HuH-7.5 (cell line): ENCODE measurements at places on chromosomes 6 and 20.
A peak's percentile ranks its signal among the peaks of the same experiment; 100 is the strongest.

GRCh38 chr20:61929971-61930666 is 135.6 kb downstream of the TAF4 start:
- DNase-seq = no peak

DNA sequence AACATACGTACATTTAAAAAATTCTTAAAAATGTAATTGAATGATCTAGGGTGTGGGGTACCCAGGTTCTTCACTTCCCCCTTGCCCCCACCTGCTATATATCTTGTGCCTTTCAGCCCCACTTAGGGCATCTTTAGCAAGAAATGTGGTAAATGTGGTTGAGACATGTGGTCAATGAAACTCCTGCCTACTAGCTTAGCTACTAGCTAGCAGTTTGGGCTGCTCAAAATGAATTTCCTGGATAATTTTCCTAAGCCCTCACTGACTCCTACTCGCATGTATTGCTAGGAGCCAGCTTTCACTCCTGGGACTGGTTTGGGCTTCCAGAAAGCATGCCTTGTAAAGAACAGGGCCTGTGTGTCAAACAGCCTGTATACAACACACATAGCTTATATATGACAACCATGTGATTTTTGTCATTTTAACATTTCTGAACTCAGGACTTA is 257.3 kb downstream of the ATXN1 start:
- no peak for DNase-seq

GRCh38 chr20:64232794-64233193 is 22.8 kb upstream of the PCMTD2 start:
- no peak for DNase-seq

DNA sequence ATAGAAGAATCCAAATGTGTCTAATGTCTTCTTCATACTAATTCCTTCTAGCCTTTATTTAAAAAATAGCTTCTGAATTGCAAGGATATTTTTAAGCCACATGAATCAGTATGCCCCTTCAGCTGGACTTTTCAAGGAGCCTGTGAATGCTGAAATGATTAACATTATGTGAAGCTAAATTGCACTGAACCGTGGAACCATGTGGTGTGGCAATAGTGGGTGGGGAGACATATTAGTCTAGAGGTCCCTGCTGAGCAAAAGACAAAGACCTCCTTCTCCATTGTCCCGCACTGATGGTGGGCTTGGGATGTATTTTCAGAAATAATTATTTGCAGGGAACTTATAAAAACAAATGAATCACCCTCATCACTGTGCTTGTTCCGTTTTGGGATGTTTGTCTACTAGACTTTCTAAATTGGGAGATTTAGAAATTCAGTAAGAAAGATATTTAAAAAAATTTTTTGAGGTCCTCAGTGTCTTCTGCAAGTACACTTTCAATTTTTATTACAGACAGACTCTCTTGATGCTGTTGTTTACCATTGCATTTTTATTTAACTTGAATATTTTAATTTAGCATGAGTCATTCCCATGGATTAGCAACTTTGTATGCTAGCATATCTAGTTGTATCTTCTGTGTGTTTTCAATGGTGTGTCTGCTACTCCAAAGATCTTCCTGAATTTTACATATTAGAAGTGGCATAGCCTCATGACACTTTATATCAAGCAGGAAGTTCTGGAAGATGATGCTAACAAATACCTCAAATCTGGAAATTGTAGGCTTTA is 238.1 kb downstream of the LAMA2 start:
- DNase-seq = no peak

- DNase-seq = no peak
Measured at GRCh38 chr20:50014570-50015562, 32.1 kb downstream of the SNAI1 start.

DNA sequence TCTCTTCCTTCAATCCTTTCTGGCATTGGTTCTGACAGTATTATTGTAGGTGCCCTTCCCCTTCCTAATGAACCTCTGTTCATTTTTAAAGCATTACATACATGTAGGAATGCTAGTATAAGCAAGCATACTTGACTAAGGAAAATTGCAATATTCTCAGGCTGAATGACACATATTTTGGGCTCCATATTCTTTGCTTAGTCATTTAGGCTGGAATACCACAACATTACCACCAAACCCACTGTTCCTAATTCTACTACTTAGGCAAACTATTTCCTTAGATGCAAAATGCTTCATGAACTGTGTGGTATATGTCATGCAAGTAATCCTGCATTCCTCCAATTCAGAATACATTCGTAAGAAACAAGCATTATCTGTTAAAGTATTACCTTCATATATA is 113.9 kb downstream of the PRDM1 start:
- no peak for DNase-seq

GRCh38 chr6:13807696-13808095 is 6.7 kb downstream of the MCUR1 start:
- no peak for DNase-seq

DNA sequence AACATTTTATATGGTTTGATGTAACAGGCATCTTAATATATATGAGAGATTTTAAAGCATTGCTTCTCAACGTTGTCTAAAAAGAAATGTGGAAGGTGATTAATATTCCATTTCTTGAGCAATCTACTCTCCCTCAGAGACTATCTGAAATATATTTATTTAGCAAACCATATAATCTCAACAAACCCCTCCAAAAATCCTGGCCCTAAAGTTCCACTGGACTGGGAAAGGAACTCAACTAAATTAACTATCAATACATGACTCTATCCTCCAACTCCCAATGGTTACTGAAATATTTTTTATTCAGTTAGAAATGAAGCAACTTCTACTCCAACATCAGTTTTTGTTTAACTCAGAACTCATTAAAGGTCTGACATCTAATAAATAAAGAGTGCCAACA is 6.3 kb downstream of the TASP1 start:
- DNase-seq = no peak

DNA sequence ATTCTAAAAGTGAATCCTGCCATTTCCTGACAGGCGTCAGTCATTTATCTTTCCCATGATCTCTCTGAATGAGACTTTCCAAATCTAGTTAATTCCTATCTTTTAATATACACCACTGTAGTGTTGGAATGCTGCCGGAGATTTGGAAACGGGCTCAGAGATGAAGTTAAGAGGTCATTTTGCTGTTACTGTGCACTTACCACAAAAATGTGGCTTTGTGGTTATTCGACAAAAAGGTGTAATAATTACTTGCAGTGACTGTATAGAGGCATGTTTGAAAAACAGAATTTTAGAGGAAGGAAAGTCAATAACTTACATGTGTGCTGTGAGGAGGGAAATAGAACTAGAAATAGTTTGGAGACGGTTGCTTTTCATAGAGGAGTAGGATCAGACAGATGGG is 460.2 kb upstream of the BTBD3 start:
- DNase-seq = no peak

GRCh38 chr20:62350098-62350628 is 16.9 kb downstream of the LAMA5 start:
- DNase-seq = peak; percentile 69

GRCh38 chr6:30722280-30723112 is 2.3 kb downstream of the TUBB start:
- peak; percentile 33 for DNase-seq

DNA sequence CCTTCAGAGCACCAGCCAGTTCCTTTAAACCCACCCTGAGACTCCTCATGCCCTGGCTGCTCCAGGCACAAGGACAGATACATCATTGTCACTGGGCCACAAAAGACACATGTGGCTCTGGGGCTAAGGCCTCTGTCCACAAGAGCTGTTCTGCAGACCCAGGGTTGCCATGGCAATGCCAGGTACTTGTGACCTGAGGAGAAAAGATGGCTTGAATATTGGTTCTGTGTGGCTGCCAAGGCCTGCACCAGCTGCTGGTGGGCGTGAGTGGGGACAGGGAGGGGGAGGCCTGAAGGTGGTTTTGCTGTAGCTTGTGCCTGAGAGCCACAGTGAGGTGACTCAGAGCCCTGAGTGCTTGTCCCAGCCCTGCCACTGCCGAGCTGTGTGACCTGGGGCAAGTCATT is 31.8 kb downstream of the SAYSD1 start:
- no peak for DNase-seq

DNA sequence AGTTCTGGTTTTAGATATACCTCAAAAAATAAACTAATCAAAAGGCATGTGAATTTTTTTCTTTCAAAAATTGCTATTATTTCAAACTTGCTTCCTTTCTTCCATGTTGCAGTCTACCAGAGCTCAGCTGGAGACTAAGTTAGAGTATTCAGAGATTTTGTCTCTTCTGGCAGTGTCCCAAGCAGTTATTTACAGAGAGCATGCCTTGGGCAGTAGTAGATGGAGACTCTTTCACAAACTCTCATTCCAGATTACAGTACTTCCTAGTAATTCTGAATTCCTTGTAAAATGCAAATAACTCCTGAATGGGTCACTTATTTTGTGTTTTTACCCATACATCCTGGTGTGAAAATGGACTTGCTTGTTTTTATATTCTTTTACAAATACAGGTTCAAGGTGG is 703.4 kb downstream of the EPHA7 start:
- DNase-seq = no peak

- DNase-seq = no peak
Measured at GRCh38 chr6:54291738-54292137, 16.5 kb upstream of the TINAG start.

GRCh38 chr6:90807791-90808701 is 221.2 kb upstream of the MAP3K7 start:
- DNase-seq = no peak

- DNase-seq = no peak
Measured at GRCh38 chr6:97067045-97067444, 142.5 kb downstream of the KLHL32 start.

GRCh38 chr20:7094438-7094997 is 327.0 kb downstream of the BMP2 start:
- DNase-seq = no peak

DNA sequence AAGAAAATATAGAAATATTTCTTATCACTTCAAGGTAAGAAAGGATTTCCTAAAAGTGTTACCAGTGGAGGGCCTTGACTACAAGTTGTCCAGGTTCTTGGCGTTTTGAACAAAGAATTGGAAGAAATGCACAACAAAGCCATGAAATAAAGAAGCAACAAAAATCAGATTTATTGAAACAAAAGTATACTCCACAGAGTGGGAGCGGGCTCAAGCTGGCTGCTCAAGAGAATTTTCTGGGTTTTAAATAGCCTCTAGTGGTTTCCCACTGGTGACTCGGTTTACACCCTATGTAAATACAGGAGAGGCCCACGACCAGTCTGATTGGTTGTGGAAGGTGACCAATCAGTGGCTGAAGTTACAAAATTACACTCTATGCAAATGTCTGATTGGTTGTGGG is 64.2 kb downstream of the SAMD3 start:
- no peak for DNase-seq

DNA sequence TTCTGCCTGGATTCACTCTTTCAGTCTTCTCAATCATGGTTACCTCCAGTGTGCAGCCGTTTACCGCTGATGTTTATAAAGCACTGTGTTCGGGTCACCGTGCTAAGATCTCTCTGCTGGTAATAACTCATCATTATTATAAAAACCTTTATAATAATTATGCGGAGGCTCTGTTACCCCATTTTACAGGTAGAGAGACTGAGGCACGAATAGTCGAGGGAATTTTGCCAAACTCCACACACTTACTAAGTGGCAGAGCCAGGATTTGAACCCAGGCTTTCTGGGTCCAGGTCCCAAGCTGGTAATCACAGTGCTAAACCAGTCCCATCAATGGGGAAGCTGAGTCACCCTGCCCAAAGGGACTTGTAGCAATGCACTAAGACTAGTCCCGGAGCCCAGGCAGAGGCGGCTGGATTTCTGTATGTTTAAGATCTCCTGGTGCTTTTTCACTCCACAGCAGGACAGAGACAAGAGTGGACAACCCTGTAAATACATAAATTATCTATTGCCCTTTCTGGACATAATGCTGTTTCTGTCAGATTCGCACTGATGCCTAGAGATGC is 48.1 kb downstream of the SYNJ2 start:
- no peak for DNase-seq

- DNase-seq = no peak
Measured at GRCh38 chr6:108951351-108951953, 103.2 kb downstream of the ARMC2 start.

GRCh38 chr6:2917065-2917464 is 14.0 kb upstream of the SERPINB9 start:
- no peak for DNase-seq

- DNase-seq = no peak
Measured at GRCh38 chr6:104014163-104014959, 845.4 kb downstream of the HACE1 start.

DNA sequence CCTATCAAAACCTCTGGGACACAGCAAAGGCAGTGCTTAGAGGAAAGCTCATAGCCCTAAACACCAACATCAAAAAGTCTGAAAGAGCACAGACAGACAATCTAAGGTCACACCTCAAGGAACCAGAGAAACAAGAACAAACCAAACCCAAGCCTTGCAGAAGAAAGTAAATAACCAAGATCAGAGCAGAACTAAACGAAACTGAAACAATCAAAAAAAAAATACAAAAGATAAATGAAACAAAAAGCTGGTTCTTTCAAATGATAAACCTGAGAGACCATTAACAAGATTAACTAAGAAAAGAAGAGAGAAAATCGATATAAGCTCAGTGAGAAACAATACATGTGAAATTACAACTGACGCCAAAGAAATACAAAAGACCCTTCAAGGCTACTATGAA is 34.8 kb upstream of the RUNX2 start:
- no peak for DNase-seq

- no peak for DNase-seq
Measured at GRCh38 chr20:37265152-37265551, 3.5 kb upstream of the GHRH start.

- DNase-seq = no peak
Measured at GRCh38 chr20:16083639-16084280, 489.5 kb downstream of the KIF16B start.

DNA sequence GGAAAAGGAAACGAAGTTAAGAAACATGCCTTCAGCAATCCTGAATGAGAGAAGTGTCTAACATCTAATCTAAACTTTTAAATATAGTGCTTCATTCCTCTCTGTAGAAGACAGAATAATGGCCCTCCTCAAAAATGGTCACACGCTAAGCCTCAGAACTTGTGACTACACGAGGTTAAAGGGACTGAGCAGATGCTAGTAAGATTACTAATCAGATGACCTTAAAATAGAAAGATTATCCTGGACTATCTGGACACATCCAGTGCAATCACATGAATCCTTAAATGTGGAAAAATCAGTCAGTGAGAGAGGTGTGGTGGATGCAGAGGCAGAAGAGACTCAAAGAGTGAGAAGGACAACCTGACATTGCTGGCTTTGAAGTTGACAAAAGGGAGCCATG is 126.1 kb downstream of the TBX18 start:
- DNase-seq = no peak

- DNase-seq = no peak
Measured at GRCh38 chr20:55667024-55667423, 338.3 kb downstream of the CBLN4 start.
